ENCODE measurements at places on chromosomes 4 and X.

GRCh38 chr4:41060352-41061334, 153.7 kb downstream of the APBB2 start:
- DNase-seq = no peak

- peak; percentile 84 for DNase-seq
Measured at GRCh38 chr4:17232566-17233253, 279.2 kb downstream of the QDPR start.

GRCh38 chrX:17395154-17395553, 20.2 kb downstream of the NHS start:
- DNase-seq = no peak

GRCh38 chr4:73740353-73740778, at the start of gene CXCL8:
Gene CXCL8, plus strand, starts transcription at chr4:73740569. Its CDS starts 90 bp downstream, at chr4:73740659.
- peak; percentile 96 for DNase-seq

GRCh38 chr4:38309471-38309870, 349.3 kb downstream of the PTTG2 start:
- DNase-seq = no peak

DNA sequence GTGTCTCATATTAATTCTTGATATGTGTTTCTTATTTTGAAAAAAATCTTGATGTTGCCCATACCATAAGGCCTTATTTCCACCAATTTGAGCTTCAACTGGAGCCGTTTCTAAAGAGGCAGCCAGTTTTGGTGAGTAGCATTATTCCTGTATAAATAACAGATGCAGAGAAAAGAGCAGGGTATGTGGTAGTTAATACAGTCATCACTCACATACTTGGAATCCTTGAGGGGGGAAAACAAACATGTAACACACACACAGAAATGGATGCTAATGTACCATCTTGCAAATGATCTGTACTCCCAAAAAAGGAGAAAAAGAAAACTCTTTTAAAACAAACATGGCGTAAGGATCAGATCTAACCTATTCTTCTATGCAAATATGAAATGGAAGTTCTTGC, 389.7 kb downstream of the GPM6A start:
- no peak for DNase-seq

- DNase-seq = peak; percentile 67
Measured at GRCh38 chrX:106178826-106179225, 10.7 kb downstream of the PWWP3B start.

GRCh38 chr4:152666946-152667345, 12.9 kb downstream of the TMEM154 start:
- DNase-seq = no peak

- DNase-seq = no peak
Measured at GRCh38 chrX:18194688-18195087, 26.0 kb downstream of the BEND2 start.

- DNase-seq = no peak
Measured at GRCh38 chrX:40622479-40623138, 619 bp upstream of the MPC1L start.

DNA sequence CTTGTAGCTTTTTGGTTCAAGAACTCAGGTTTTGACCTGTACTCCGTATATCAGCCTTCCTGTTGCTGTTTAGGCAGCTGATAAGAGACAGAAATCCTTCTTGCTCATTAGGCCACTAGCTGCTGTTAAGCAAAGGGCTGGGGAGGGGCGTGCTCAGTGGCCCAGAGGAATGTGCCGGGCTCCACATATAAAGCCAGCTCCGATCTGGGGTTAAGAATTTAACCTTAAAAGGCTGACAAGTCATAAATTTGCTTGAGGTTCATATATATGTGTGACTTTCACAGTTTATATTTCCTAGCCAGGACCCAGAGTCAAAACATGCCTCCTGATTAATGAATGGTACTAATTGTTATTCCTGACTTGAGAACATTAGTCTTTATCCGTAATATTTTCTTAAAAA, 15.3 kb downstream of the GPC3 start:
- no peak for DNase-seq

- no peak for DNase-seq
Measured at GRCh38 chr4:188872809-188873208, 733.6 kb downstream of the TRIML1 start.

- DNase-seq = no peak
Measured at GRCh38 chrX:51406688-51407519, 74.3 kb downstream of the NUDT10 start.

DNA sequence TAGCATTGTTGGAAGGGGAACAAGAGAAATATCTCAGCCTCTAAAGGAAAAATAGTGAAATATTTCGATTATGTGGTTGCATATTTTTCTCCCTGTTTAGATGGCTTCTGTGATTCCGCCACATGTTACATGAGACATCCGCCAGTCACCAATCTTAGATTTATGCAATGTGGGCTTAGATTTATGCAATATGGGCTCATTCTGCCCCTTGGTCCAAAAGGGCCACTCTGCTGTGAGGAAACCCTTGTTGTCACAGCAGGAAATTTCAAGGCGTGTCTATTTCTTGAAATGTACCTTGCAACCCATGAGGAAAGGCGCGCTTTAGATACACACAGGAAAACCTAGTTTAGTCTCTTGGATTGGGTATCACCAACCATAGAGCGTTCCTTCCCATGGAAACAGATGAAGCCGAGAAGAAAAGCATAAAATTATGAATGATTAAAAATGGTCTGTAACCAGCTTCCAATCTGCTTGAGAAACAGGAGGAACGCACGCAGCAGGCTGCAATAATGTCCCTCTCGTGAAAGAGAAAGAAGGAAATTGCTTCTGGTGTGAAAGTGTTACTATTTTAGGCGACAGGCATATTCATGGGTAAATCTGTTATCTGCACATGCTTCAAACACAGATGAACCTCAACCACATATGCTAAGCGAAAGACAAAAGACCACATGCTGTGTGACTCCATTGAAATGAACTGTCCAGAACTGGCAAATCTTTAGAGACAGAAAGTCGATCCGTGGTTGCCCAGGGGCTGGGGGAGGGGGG, 3.7 kb downstream of the RS1 start:
- DNase-seq = no peak

GRCh38 chr4:38905652-38906385, 38.2 kb downstream of the FAM114A1 start:
- DNase-seq = no peak

DNA sequence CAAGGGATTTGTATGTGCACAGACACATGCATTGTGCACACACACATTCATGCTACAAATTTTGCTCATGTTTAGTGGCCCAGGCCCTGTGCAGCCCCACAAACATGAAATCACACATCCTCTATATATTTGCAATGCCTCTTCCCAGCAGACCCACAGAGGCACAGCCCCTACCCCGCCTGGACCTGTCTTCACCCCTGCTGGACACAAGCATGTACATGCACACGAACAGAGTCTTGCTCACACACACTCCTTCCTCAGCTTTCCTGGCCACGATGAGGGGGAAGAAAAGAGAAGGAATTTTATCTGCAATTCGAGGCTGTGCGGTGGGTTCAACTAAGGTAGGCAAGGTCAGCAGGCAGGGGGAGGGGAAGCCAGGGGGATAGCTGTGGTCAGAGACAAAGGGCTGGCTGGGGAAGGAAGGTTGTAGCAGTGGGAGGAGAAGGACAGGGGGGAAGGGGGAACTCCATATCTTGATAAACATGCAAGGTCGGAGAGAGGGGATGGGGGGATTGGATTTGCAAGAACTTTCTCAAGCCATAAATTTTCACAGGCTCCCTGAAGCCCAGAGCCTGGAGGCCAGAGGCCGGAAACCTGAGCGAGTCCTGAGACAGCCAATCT, 156.4 kb downstream of the EFNB1 start:
- no peak for DNase-seq

DNA sequence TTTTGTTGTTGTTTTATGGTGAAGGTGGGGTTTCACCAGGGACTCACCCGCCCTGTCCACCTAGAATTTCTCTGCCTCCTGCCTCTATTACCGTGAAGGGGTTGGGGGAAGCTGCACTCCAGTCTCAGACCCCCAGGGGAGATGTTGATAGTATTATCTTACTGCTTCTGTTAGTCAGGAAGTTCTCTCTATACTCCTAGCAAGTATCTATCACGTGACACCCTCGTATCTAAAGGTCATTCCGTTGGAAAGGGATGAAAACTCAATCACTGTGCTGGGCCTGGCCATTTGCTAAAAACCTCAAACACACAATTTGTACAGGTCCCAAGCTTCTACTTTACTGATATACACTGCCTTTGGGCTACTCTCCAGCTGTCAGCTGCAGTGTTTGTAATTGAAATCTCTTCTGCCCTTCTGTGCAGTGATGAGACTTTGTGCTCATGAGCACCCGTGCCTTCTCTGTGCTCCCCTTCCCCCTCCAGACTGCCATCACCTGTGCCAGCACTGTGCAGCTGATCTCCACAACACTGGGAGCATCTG, 188.5 kb upstream of the ANXA3 start:
- DNase-seq = no peak

DNA sequence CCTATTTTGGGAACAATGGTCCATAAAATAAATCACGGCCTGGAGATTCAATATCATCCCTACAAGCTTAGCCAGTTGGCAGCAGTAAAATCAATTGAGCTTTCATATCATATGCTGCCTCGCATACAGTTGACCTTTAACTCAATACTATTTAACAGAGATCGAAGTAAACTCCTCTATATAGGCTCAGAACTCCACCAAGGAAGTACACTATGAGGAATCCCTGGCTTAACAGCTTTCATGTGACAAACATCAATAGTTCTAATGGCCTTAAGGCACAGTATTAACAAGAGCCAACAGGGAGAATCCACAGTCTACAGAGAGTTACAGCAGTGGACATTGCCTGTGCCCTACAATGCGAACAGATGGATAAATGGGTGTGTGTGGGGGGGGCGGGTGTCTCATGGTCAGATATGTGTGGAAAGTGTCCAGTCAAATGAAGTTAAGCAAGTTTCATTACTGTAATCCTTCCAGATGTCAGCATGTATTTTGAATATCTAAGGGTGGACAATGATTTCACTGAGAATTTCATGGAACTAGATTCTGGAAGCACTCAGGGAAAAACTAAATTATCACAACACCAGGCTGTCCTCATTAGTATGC, 98.2 kb upstream of the FAM9B start:
- DNase-seq = no peak

- DNase-seq = peak; percentile 45
Measured at GRCh38 chr4:128513664-128514484, 226.3 kb upstream of the PGRMC2 start.

DNA sequence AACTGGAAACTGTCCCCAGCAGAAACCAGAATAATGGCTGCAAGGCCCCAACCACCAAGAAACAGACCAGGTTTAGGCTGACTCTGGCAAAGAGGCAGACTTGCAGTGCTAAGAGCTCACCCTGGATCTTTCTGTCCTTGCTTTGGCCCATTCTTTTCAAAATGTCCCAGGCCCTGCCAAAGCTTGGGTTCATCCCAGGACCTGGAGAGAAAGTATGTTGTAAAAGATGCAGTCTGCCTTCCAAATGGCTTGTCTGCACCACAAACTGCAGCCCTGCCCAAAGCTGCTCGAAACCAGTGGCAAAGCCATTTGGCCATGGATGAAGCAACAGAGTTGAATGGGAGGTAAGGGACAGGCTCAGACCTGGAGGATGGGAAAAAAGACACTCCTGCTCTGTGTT, 38.0 kb upstream of the LNX1 start:
- DNase-seq = no peak

DNA sequence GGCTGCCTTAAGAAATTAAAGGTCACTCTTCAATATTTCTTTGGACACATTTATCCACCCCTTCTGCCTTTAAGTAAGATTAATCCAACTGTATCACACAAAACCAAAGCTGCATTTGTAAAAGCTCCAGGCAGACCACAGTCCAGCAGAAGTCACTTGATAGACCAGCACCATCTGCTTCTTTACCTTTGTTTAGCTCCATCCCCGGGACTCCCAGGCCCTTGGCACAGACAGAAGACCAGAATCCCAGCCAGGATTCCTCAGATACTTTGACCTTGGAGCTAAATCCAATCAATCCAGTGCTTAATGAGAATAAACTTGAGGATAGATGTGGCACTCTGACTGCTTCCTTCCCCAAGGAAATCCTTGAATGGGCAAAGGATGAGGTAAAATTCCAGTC, 333.1 kb upstream of the RASGEF1B start:
- DNase-seq = no peak

DNA sequence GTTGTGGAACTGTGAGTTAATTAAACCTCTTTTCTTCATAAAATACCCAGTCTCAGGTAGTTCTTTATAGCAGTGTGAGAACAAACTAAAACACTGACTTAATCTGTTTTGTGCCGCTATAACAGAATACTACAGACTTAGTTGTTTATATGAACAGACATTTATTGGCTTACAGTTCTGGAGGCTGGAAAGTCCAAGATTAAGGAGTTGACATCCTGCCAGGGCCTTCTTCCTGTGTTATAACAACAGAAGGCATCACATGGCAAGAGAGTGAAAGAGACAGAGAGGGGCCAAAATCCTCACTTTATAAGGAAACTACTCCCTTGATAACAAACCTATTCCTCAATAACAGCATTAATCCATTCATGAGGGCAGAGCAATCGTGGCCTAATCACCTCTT, 42.5 kb upstream of the KCNIP4 start:
- DNase-seq = peak; percentile 73

- peak; percentile 19 for DNase-seq
Measured at GRCh38 chr4:105458001-105458400, 15.9 kb downstream of the PPA2 start.

- no peak for DNase-seq
Measured at GRCh38 chr4:86939729-86940575, 5.1 kb downstream of the AFF1 start.

GRCh38 chr4:105840426-105841174, 54.7 kb upstream of the NPNT start:
- DNase-seq = no peak

- DNase-seq = peak; percentile 83
Measured at GRCh38 chr4:183738081-183738673, 79.1 kb downstream of the TRAPPC11 start.

DNA sequence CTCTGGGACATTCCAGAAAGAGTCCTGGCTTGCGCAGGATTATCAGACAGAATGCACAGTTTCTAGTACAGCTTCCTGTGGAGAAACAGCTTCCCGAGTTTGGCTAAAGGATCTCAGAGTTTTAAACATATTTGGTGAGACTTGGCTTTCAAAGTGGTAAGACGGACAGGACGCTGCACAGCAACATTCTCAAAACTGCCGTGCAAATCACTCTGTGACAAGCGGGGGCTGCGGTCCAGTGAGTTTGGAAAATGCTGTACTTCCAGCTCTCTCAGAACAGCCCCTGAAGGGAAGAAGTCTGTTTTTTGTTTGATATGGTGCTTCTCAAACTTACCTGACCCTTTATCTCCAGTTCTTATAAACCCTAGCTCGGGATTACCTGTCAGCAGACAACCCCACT, 18.1 kb downstream of the LGI2 start:
- no peak for DNase-seq

GRCh38 chr4:140811429-140811828, 55.2 kb upstream of the TBC1D9 start:
- DNase-seq = no peak

DNA sequence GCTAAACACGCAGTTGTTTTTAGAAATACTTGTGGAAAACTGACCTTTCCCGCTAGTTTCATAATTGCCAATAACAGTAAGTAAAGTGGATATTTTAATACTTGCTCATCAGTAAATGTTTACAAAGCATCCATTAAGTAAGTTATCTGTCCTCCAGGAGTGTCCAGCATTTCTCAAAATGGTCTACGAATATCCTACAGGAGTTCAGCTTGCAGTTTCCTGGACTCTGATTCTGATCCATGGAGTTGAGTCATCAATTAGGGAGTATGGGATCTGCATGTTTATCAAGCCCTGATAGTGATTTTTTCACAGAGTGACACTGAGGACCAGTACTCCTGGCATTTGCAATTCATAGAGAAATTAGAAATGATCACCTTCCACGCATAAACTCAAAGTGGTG, 325.2 kb upstream of the AADAT start:
- DNase-seq = no peak
